ENCODE measurements at places on chromosomes 2 and 18.

DNA sequence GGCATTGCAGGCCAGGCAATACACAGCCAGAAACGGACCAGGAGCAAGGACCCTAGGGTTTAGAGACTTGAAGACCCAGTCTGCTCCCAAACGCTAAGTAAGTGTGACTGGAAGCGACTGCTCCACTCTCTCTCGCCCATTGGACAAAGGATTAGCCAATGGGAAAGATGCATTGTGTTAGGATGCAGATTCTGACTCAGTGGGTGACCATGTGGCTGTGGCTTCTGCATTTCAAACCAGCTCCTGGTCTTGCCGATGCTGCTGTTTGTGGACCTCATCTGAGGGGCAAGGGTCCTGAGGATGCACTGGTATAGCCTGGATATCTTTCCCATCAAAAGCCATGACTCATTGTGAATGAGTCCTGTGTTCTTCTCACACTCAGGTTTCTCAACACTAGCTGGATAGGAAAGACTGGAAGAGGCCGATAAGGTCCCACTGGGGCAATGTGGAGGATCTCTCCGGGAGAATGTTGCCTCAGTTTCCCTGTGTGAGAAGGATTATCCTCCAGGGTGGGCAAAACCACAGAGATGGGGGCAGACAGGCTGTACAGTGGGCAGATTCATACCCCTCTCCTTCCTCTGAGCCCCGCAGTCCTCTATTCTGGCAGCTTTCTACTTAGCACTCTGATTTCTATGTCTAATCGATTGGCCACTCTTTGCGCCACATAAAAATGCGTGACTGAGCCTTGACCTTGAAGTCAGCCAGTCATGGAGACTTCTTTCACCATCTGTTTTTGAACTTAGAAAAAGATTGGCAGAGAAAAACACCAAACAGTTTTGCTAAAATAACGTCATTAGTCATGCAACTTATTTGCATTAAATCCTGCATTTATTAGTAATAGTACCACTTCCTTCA, 257.1 kb downstream of the PRKCE start:
- no peak for DNase-seq

- no peak for DNase-seq
Observed at GRCh38 chr2:5444854-5445253, 247.3 kb upstream of the SOX11 start.

GRCh38 chr2:75666911-75667310, 20.3 kb downstream of the MRPL19 start:
- no peak for DNase-seq

DNA sequence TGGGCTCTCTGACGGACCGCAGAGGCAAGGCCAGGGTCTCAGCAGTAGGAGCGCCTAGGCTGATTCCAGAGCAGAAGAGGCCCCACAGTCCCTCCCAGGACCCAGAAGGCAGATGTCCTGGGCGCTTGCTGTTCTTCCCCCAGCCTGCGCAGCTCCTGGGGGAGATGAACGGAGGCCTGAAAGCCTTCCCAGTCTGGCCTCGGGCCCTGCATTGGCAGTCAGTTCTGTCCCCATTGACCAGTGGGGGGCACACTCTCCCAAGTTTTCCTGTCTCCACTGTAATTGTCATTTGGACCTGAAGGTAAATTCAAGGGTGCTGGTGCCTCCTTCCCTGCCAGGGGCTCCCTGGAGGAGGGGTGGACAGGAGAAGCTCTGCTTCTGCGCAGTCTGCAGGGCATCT, 345.7 kb downstream of the CYP26B1 start:
- no peak for DNase-seq

- DNase-seq, result no peak
Observed at GRCh38 chr2:229371086-229371485, 100.0 kb upstream of the PID1 start.

DNA sequence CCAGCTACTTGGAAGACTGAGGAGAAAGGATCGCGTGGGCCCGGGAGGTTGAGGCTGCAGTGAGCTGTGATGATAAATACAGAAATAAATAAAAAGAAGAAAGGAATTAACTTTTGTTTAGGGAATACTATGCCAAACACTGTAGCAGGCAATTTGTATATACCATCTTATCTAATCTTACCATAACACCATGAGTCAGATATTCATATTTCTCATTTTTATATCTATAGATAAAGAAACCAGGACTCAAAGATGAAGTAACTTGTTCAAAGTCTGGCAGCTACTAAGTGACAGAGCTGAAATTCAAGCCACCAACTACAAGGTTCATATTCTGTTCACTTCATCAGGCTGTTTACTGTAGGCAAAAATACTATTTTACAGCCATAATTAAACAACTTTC, 119.2 kb upstream of the SLC39A10 start:
- DNase-seq, result no peak
